SHP77 treated with DMSO at 0.1 percent for 48 hours (cell line): ENCODE measurements at places on chromosomes 7 and 10.

GRCh38 chr10:49608166-49609005 is 1.7 kb upstream of the SLC18A3 start:
- DNase-seq = no peak

GRCh38 chr7:70700941-70701425 is 431.0 kb upstream of the GALNT17 start:
- DNase-seq = no peak

GRCh38 chr7:17774248-17774647 is 166.0 kb downstream of the SNX13 start:
- DNase-seq = no peak

- no peak for DNase-seq
Observed at GRCh38 chr10:83680470-83680891, 458.8 kb upstream of the GHITM start.

GRCh38 chr7:32255036-32255435 is 184.8 kb upstream of the PDE1C start:
- DNase-seq = no peak

DNA sequence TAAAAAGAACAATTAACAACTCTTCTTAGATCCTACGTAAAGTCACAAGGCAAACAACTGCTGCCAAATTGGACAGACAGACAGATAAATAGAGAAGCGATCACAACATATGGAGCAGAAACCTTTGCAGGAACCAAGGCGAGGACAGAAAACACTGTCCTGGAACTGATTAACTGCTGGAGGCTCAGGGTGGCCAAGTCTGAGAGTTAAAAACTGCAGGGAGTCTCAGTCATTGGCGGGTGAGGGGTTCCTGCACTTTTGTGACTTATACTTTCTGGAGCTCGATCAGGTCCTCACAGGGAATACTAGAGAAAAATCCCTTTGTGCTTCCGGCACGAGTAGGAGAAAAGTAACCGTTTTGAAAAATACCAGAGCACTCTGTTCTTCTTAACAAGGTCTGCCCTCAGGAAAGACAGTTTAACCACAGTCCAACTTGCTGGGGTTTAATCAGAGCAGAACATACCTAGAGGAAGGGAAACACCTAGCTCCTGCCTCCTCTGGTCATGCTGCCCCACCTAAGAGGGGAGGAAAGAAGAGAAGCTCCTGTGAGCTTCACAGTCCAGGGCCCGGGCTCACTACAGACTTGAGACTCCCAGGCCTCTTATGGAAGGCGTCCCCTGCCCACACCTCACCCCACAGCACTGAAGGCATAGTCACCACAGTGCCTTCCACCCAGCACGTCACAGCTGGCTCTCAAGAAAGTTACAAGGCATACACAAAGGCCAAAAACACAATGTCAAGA is 74.9 kb downstream of the LARP4B start:
- DNase-seq = no peak

DNA sequence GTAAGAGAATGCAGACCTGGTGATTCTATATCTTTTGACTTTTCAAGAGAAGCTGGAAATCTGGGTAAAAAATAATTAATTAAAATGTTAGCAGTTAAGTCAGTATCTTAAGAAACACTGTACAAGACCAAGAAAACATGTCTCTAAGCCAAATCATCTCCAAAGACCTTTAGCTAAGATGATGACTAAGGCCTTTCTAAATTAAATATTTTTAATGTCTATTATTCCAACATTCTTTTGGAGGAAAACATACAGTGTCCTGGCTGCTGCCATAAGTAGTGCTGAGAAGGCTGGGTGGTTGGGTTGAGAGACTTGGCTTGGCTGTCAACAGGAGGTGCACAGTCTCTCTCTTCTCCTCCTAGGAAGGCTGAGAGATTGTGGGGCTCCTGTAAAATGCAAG is 20.3 kb downstream of the STARD3NL start:
- DNase-seq = no peak

DNA sequence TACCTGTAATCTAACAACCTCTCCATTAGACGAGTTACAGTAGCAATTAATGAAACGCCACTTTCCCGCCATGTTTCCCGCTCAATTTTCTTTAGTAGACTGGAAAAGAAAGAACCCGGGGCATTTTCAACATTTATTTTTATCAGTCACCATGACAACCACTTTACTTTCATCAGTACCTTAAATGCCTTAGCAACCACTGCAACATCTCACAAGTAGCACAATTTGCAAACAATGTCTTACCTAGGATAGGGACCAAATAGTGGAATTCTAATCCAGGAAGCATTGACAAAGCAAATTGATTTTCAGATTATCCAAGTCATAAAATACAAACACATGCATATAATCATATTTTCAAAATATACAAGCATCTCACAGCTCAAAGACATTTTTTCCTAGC is 221.6 kb upstream of the IMMP2L start:
- DNase-seq = no peak

GRCh38 chr10:81969136-81969535 is 94.1 kb downstream of the NRG3 start:
- DNase-seq = no peak

GRCh38 chr7:106346678-106347217 is 62.0 kb upstream of the NAMPT start:
- DNase-seq = no peak

DNA sequence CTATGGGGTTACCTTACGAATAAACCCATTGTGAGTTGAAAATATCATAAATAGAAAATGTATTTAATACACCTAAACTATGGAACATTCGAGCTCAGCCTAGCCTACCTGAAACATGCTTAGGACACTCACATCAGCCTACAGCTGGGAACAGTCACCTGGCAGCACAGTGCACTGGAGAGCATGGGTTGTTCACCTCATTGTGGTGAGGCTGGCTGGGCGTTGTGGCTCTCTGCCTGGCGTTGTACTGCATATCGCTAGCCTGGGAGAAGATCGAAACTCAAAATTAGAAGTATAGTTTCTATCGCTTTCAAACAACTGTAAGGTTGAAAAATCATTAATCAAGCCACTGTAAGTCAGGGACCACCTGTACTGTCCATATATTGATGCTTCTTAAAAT is 17.3 kb upstream of the HBP1 start:
- no peak for DNase-seq

DNA sequence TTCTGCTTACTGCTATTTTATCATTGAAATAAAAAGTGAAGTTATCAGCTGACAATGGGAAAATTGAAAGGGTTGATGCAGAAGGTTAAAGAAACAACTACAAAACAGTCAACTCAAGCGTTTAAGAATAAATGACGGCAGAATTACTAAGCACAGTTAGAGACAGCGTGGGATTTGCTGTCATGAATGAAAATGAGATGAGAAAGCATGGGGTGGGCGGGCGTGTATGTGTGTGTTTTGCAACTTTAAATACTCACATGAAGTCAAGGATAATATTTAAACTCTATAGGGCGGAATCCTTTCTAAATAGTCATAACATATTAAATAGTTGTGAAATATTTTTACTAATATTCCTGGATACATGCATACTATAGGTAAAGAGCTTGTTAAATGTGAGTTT is 450.8 kb downstream of the ETV1 start:
- DNase-seq = no peak

GRCh38 chr7:110938165-110938564 is 152.8 kb upstream of the LRRN3 start:
- no peak for DNase-seq

DNA sequence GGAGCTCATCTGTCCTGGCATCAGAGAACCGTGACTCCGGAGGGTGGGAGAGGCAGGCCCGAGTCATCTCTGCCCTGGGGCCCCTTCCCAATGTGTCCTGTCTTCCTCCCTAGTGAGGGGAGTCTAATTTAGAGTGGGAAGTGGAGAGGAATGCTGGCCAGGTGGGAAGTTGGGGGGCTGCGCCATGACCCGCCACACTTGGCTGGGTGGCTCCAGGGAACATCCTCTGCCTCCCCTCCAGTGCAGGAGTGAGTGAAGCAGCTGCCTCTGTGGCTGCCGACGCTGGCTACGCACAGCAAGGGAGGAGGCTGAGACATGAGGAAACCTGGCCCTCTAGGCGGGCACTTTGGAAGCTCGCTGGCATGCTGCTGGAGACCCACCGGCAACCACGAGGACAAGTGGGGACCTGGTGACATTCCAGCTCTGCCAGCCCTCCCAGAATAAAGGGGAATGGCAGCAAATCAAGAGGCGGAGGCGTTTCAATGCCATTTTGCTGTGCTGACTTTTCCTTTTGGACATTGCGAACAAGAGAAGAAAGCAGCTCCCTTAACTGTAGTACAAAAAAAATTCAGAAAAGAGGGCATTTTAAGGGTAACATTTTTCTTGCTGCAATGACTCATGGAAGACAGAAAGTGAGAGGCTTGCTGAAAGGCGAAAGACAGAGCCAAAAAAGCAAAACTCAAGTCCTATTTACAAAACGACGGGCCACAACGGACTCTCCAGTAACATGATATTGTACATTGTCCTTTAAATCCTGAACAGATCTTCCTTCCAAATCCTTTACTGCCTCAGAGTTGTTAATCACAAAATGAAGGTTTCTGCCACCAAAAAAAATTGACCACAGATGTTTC is 121.2 kb upstream of the PITRM1 start:
- DNase-seq = no peak

DNA sequence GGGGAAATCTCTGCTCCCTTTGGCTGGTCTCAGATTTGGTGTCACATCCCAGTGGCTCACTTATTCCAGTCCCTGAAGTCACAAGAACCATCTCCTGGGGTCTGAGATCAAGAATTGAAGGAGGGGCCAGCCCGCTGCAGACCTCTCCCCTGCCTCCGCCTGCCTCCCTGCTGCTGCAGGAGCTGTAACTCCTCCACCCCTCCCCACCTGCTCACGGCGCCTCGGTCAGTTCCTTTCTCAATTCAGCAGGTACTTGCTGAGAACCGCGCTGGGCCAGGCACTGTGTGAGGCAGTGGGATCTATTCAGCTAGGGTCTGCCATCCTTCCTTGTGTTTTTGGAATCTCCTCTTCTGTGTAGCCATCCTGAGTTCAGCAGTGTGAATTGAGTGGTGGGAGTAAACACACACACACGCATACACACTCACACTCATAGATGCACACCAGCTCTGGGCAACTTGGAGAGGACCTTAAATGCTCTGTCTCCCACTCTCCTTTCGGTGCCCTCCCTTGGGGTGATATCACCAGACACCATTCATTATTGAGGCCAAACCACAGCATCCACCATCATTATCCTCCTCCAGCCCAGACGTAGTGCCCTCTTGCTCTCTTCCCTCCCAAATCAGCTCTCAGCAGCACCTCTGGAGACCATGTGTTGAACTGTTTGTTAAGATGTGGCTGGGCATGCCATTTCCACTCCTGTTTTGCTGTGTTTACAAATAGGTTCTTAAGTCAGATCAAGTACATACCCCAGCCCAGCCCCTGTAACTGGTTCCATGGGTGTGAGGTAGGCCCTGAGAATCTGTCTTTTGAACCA is 22.0 kb upstream of the ANKRD2 start:
- no peak for DNase-seq

- DNase-seq = no peak
Observed at GRCh38 chr10:70602665-70603448, at the start of gene PRF1. PRF1 (minus strand) TSS chr10:70602741; CDS start chr10:70600902, 1,839 bp downstream.

DNA sequence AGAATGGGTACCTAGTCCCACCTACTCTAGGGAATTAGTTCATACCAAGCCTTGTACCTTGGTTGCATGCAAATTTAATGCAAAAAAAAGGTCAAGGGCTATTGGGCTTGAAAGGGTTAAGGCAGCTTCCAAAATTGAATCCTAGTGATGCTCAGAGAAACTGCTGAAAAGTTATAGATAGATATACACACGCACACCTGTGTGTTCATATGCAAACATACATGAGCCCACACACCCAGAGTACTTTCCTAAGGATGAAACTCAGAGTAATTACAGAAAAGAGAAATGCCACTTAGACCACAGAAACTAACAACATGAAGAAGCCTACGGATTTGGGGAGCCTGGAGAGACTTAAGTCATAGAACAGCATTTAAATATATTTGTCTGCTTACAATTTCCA is 1.5 kb downstream of the SLC25A13 start:
- DNase-seq = no peak

DNA sequence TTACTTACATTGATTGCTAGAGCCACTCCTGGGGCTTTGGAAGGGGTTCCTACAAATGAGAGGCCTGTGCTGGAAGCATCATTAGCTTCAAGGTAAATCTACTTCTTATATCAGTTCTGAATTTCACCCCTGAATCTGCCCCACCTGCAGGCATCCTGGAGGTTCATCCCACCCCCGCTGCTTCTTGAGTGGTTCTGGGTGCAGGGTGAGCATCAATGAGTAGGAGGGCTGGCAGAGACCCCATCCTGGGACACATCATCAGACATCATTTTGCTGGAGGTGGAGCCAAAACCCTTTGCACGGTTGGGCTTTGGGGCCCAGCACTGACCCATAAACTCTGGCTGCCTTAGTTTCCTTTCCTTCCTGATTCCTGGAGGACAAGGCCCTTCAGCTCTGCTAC is 143.7 kb downstream of the PTPN20 start:
- no peak for DNase-seq

GRCh38 chr10:54530299-54530698 is 270.7 kb downstream of the PCDH15 start:
- DNase-seq = no peak

DNA sequence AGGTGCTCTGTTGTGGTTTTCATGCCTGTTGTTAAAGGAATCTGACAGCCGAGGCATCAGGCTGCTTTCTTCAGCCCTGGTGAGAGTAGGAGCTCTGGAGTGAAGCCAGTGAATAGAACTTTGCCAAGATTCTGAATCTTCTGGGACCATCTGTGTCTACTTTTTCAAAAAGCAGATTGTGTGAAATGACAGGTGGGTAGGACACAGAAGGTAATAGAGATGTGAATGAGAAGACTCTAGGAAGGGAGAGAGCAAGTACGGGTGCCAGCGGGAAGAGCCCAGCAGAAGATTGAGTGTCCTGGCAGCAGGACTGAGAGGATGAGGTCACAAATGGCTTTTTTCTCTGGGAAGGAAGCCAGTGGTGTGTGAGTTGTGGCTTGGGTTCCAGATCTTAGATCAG is 429.2 kb downstream of the SDK1 start:
- DNase-seq = no peak

DNA sequence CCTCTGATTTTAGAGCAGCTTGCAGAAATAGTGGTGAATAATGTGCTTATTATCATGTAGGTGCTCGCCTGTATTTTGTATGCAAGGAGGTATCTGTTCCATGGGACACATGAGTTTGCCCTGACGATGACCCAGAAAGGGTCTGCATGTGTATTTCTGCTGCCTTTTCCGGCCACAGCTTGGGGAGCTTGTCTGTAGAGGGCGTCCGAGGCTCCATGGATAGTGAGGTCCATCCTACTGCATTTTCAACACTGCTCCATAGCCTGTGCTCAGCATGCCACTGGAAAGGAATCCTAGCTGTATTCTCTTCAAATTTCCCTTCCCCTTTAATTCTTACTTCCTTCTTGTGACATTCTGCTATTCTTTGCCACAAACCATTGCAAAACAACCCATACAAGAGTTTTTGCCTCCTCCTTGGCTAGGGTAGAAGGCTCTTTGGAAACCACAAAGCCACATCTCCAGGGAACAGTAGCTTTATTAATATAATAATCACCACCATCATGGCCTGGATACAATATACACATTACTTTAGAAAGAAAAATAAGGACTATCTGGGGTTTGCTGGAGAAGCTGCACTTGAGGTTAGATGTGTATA is 127.7 kb downstream of the DYNC1I1 start:
- DNase-seq = no peak

GRCh38 chr7:87784424-87784823 is 91.7 kb downstream of the SLC25A40 start:
- no peak for DNase-seq
